ENCODE measurements at places on chromosomes 1 and 21.

GRCh38 chr1:25672763-25673409, 56.3 kb downstream of the MAN1C1 start:
- no peak for DNase-seq

GRCh38 chr1:175413367-175413766, 220.8 kb upstream of the KIAA0040 start:
- no peak for DNase-seq

DNA sequence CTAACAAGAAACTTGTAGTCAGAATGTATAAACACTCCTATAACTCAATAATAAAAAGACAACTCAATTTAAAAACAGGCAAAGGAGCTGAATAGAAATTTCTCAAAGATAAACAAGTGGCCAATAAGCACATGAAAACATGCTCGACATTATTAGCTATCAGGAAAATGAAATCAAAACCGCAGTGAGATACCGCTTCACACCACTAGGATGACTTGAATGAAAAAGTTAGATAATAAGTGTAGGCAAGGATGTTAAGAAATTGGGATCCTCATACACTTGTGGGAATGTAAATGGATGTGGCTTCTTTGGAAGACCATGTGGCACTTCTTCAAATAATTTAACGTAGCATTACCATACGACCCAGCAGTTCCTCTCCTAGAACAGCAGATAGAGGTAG, 8.9 kb downstream of the RALGPS2 start:
- DNase-seq: no peak

DNA sequence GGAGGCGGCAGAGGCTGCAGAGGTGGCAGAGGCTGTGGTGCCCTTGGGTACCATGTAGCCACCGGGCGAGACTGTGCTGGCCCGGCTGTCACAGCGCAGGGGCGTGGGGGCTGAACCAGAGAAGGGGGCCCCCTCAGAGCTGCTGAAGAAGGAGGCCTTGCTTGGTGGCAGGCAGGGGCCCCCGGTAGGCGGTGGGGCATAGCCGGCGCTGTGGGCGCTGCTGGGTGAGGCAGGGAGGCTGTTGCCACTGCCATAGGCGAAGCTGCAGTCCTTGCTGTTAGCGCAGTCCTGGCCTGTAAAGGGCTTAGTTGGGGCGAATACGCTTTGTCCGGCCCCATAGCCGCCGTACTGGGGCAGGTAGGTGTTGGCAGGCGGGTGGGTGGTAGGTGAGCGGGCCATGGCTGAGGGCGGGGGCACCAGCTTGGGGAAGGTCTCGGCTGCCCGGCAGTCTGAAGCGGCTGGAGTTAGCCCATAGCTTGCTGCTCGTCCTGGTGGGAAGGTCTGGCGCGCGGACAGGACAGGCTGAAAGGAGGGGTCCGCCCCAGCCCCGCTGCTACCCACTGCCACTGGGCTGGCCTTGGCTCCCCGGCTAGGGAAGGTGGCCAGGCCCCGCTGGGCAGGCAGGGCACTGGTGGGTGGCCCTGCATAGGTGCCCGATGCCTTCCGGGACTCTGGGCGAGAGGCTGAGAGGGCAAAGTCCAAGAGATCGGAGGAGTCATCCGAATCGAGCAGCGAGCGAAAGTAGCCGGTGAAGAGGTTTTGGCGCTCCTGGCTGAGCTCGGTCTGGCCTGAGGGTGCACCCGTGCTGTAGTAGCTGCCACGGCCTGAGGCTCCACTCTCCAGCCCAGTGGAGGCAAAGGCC, 54.9 kb downstream of the AHDC1 start:
- DNase-seq: no peak

DNA sequence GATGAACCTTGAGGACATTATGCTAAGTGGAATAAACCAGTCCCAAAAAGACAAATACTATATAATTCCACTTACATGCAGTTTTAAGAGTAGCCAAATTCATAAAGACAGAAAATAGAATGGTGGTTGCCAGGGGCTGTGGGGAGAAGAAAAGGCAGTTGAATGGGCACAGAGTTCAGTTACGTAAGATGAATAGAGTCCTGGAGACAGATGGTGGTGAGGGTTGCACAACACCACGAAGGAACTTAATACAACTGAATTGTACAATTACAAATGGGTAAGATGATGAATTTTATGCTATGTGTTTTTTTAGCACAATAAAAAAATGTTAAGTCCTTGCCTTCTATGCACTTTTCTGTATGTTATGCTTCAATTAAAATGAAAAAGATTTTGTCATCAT, 66.6 kb downstream of the CD34 start:
- no peak for DNase-seq

- DNase-seq: no peak
These were observed 127.8 kb downstream of the NTMT2 start for GRCh38 chr1:170273291-170274130.

- DNase-seq: no peak
These were observed 70.5 kb upstream of the HSPA13 start for GRCh38 chr21:14453339-14454015.

DNA sequence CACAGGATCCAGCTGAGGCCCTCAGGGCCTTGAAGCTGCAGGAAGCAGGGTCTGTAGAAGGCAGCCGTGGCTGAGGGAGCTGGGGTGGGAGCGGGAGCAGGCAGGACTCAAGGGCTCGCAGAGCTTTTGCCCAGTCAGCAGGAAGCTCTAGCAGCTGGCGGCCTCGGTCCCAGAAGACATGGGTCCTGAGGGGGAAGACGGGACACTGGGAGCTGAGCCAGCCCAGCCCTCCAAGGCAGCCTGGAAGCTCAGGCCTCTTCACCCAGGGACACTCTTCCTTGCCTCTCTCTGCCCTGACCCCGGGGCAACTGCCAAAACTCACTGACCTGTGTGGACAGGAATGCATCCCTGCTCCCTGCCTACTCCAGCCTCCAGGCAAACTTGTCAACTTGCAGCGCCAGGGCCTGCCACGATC, 8.9 kb downstream of the ADGRB2 start:
- DNase-seq: no peak

DNA sequence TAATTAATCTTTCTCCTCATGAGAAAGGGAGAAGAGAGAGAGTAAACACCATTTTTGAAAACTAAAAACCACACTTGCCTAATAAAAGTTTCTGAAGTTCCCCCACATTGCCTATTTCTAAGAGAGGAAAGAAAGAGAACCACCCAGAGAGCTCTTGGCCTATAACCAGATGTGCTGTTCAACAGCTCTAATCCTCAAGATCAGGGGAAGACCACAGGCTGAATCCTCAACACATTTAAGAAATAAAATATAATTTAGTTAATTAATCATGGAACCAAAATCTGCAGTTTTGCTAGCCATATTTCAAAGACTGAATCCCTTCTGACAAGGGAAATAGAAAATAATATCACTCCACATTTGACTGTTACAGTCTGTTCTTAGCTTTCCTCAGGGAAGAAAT, 11.9 kb downstream of the PRRX1 start:
- no peak for DNase-seq

GRCh38 chr1:215064327-215064726, 18.2 kb upstream of the KCNK2 start:
- DNase-seq: no peak

GRCh38 chr1:185039726-185040407, 5.5 kb upstream of the RNF2 start:
- no peak for DNase-seq

DNA sequence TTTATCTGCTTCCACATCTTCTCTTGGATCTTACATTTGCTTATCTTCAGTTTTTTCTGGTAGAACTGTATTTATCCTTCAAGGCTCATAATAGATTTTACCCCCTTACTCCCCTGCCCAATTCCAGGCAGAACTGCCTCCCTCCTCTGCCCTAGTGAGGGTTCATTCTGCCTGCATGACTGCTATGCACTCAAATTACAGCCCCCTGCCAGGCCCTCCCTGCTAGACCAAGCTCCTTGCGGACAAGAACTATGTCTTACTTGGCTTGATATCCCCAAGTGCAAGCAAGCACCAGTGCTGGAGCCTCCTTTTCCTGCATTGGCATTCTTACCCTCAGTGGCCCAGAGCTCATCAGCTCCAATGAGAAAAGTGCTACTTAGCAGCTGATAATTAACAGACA, 18.1 kb downstream of the MAPKAPK2 start:
- DNase-seq: no peak

DNA sequence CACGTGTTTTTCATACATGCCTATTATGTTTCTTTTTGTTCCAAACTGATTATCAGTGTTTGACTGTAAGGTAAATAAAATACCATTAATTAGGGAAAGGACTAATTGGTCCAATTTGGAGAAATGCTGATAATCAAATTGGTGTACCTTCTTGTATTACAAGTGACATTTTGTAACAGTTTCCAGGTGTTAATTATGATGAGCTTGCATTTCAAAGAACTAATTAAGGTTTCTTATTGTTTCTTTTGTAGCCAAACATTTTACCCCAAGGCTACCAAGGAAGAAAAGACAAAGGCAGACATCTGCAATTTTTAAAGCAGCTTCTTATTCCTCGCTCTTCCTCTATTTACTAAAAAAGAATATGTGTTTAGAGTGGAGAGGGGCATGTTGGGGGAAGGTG, 88.7 kb upstream of the GRIK1 start:
- DNase-seq: no peak

GRCh38 chr1:235298758-235299157, 29.2 kb downstream of the ARID4B start:
- DNase-seq: no peak

- no peak for DNase-seq
These were observed 17.4 kb upstream of the GPR153 start for GRCh38 chr1:6278263-6278662.

- no peak for DNase-seq
These were observed 1.1 kb upstream of the AJAP1 start for GRCh38 chr1:4653328-4653660.

DNA sequence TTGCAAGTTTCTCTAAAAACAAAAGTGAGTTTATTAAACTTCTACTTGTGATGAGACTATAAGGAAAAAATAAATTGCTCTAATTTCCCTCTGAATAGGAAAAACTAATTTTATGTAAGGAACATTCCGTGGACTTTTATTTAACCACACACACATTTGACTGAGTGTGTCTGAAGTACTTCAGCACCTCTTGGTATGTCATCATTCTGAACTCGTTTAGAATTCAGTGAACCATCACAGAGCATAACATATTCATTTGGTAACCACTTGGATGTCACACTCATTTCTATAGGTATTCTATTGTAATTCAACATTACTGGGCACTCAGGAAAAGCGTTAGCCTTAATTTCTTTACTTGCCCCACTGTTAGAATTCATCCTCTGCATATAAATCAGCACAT, 79.1 kb downstream of the RGS21 start:
- no peak for DNase-seq

- peak; percentile 44 for DNase-seq
These were observed 1.8 kb downstream of the NCDN start for GRCh38 chr1:35559317-35559944.

DNA sequence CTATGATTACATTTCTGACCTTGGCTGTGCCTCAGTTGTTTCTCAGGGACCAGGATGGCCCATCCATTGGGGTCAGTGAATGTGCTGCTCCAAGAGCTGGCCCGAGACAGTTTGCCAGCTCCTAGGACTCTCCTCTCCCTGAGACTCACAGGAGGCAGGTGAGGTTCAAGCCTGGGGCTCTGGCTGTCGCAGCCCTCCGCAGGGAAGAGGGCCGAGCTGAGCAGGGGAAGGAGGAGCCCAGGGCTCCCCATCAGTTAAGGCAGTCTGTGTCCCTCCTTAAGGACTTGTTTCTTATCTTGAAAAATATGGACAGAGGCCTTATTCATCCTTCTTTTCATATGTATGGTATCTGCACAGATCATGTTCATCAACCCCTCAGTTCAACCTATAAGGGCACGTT, 26.6 kb upstream of the SARS1 start:
- DNase-seq: no peak

GRCh38 chr1:82284213-82284612, 483.5 kb downstream of the ADGRL2 start:
- no peak for DNase-seq

Data from CD4-positive, alpha-beta T cell treated with Interleukin-2 at 100 ng/mL for 4 hours (primary cell).